ENCODE measurements at places on chromosomes 5 and 9. TPM values are rescaled to one million over a fixed set of nuclear protein-coding genes. Genes with fewer than 3 reads are reported as not detected.

DNA sequence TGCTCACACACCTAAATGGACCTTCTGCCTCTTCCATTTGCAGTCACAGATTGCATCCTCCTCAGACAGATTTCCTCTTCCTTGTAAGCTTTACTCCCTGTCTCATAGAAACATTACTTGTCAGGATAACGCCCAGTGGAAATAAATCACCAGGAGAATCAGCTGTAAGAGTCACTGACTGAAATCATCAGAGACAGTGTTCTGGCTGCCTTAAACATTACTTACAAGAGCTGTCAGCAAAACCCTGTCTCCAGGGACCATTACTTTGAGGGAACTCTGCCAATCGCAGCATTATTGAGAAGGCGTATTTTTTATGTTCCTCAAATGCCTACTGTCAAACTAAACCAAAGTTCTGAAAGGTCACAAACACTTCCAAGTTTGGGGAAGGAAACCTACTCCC, 5.9 kb downstream of the DPYSL3 start:
- peak; percentile 18 for DNase-seq

DNA sequence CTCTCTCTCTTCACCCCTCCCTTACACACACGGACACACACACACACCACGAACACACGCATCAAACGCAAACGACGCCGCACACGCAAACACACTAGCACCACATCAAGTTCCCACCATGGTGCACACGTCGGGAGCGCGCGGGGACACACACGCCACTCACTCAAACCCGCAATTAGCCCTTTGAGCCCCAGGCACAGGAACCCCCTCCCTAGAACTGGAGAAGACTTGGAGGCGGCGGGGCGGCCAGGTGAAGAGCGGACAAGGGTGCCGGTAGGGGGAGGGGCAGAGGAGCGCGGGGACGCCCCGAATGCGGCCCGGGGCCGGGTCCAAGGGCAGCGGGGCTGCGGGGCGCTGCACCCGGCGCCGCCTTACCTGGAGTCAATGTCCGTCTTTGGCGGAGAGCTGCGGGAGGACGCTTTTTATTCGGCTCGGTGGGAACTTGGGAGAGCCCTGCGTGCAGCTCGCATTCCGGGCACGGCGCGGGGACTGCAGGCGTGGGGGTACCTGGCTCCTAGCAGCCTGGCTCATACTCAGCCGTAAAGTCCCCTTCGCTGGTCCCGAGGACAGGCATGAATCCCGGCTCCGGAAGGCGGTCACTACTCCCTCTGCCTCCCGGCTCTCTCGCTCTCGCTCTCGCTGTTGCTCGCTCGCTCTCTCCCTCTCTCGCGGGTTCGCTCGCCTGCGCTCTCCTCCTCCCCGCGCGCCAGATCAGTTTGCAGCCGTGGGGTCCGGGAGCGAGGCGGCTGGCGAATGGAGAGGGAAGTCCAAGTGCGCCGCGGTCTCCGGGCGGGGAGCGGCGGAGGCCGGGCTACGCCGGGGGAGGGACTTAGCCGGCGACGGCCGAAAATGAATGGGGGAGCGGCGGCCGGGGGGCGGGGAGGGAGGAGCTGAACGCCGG, at the start of gene BRINP1:
BRINP1 (minus strand) TSS at position 755 of the 901 bp plus-strand sequence. CDS start 56,080 bp downstream, outside the sequence.
- no peak for DNase-seq

GRCh38 chr9:133347515-133347984, 381 bp downstream of the MED22 start:
- peak; percentile 55 for DNase-seq

DNA sequence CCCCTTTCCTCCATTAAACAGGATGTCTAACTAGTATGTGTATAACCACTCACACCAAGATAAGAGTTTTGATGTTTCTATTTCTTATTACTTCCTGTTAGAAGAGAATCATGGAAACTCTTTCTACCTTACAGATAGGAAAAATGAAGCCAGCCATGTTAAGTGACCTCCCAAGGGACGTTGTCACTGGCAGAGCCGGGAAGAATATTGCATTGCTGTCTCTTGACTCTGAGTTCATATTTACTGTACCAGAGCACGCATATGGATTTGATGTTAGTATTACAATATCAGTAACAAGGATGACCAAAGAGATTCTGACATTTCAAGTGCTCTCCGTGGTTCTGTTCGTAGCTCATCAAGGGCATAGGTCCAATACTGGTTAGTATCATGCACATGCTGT, 12.5 kb upstream of the C5orf63 start:
- no peak for DNase-seq

DNA sequence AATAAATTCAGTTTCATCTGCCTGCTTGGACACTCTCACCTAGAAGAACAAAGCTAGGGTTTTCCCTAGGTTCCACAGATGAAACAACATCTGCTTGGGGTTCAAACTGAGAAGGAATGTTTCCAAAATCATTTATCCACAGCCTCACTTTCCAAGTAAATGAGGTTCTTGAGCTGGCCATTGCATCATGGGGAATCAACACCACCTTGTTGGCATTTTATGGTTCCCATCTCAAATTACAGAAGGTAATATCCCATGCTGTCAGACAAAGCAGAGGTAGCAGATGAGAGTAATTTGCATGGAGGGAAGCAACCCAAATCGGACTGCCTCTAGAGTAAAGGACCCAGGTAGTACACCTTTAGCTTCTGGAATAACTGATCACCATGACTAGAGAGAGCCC, 10.5 kb upstream of the NR4A3 start:
- no peak for DNase-seq

GRCh38 chr9:132748450-132748849, 78.2 kb downstream of the GTF3C4 start:
- no peak for DNase-seq

DNA sequence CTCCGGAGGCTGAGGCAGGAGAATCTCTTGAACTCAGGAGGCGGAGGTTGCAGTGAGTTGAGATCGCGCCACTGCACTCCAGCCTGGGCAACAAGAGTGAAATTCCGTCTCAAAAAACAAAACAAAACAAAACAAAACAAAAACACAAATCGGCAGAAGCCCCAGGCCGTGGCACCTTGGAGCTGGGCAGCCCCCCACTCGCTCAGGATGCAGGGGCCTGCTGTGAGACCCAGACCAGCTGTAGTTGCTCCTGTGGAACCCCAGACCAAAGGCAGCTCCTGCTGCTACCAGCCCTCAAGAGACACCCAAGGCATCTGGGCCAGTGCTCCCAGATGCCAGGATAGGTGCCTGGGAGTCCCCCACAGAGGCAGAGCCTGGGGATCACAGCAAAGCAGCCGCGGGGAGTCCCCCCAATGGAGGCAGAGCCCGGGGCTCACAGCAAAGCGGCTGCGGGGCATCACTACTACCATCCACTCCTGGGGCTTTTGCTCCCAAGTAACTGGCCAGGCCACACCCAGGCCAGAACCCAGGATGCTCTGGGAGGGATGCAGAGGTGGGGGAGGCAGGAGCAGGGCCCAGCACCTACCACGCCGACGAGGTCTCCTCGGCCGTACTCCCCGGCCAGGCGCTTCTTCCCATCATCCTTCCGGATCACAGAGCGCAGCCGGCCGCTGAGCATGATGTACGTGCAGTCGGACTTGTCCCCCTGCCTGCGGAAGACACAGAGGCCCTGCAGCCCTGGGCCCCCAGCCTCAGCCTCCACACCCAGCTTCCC, 37.7 kb upstream of the NSMF start:
- no peak for DNase-seq

- no peak for DNase-seq
These were observed 258.8 kb upstream of the NUDT12 start for GRCh38 chr5:103821361-103821760.

GRCh38 chr9:27421577-27421976, 102.5 kb upstream of the IFNK start:
- no peak for DNase-seq

GRCh38 chr5:174735498-174736330, 11.3 kb downstream of the MSX2 start:
- peak; percentile 73 for DNase-seq

DNA sequence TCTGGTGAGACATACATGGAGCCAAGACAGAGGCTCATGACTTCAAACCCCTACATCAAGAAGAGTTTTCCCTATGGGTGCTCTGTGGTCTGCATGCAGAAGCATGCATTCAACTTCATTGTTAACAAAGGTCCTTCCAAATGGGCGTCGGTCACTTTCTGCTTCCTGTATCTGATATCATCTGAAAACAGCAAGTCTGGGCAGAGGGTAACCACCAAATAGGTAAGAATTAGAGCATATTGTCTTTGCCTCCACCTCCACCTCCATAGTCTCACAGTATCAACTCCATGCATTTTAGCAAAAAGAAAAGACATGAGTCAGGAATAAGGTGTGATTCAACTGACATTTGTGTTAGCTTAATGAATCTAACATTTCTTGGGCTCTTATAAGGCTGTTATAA, 462.9 kb downstream of the DMRT2 start:
- DNase-seq = no peak

DNA sequence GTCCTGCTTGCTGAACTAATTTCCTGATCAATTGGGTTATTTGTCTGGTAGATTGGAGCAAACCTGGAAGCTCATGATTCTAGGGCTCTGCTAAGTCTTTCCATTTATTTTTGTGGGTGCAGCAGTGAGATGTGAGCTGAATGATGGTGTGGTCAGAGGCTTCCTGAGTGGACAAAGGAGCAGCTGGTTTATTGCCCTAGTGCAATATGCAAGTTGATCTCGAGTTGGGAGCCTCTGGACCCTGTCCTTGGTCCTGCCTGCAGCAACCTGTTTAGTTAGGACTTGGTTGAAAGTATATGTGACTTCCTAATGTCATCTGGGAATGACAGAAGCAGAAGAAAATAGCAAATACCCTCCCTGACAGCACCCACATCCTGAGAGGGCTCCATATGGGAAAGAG, 4.2 kb upstream of the UNC5A start:
- no peak for DNase-seq

- DNase-seq = peak; percentile 67
These were observed 3.0 kb downstream of the C8G start for GRCh38 chr9:136947955-136948510.

GRCh38 chr9:3863111-3863528, 337.3 kb upstream of the RFX3 start:
- peak; percentile 94 for DNase-seq

DNA sequence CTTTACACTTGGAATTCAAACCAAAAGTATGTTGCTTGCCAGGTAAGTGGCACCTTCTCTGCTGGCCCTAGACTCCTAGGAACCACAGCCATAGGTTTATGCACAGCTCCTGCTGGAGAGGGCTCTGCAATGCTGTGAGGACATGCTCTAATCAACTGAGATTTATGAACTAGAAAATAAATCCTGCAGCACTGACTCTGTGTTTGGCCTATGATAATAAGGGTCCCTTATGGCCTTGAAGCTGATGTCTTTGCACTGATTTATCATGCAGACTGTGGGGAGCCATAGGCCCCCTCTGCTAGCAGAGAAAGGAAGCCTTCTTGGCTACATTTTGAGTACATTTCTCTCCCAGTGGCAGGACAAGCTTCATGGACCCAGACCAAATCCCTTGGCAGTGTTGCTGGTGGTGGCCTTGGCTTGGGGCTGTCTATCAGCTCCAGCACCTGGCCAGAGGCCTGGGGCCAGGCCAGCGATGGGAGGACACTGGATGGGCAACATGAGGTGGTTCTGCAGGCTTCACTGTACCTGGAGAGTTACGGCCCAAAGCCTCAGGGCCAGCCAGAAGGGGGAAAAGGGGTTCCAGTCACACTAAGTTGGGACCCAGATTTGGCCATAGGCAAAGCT, 178.0 kb downstream of the SEMA6A start:
- DNase-seq = no peak

- DNase-seq = peak; percentile 75
These were observed 134.7 kb upstream of the DMRT1 start for GRCh38 chr9:706606-707459.

DNA sequence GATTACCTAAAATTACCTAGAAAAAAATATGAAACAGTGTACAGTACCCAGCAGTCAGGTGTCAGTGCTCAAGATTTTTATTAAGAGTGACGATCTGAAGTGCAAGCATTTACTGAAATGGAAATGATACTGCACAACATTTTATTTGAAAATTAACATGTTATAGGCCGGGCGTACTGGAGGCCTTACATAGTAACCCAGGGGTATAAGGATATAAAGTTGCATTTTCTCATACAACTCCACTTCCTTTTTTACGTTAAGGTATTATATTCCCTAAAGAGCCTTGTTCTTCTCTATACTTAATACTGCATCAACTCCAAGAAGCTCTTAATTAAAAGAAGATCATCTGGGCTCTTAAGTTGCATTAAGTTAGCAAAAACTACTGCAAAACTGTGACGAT, 3.3 kb downstream of the MAT2B start:
- no peak for DNase-seq

- peak; percentile 91 for DNase-seq
These were observed 1.0 kb upstream of the EFNA5 start for GRCh38 chr5:107671742-107672210.

- DNase-seq = peak; percentile 22
These were observed 1.7 kb downstream of the ASB6 start for GRCh38 chr9:129640086-129640870.

- DNase-seq = no peak
These were observed 2.4 kb upstream of the TRMT10B start for GRCh38 chr9:37751186-37751585.

GRCh38 chr9:89634995-89635742, 30.4 kb downstream of the GADD45G start:
- peak; percentile 66 for DNase-seq

DNA sequence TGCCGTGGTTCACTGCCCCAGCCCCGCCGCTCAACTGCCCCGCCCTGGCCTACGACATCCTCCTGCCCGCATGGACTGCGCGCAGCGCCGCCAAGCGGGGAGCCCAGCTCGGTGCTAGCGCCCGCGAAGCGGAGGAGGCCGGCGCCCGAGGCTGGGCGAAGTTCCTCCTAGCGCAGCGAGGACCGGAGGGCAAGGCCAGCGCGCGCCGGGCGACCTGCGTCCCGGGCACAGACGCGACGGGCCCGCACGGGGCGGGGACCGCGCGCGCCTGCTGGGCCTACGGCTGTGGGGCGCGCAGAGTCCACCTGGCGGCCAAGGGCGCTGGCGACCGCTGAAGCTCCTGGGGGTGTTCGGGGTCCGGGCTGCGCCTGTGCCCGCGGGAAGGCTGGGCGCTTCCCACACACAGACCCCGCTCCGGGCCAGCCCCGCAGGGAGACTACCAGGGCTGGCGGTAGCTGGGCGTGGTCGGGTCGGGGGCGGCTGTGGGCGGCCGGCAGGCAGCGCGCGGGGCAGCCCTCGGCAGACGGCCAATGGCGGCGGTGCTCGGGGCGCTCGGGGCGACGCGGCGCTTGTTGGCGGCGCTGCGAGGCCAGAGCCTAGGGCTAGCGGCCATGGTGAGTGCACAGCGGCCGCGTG, at the start of gene PCBD2:
PCBD2 (plus strand) TSS at position 522 of the 636 bp plus-strand sequence; CDS start at position 531, 9 bp downstream.
- DNase-seq = peak; percentile 96

DNA sequence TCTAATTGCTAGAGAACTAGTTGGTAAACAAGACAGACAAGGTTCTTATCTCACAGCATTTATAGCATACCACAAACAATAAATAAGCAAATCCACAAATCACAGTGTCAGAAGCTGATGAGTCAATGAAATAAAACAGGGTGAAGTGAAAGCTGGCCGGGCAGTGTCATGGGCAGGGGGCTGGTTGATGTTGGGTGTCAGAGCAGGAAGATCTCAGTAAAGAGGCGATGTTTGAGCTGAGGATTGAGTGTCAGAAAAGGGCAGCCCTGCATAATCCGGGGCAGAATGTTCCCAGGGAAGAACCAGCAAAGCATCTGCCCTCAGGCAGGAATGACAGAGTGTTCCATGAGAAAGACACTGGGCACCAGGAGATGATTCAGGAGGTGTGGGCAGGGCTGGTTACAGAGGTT, 183.4 kb downstream of the GOLPH3 start:
- peak; percentile 39 for DNase-seq

The SLC34A1 gene
- not detected for total RNA-seq

The LOX gene
- 59.7 TPM for total RNA-seq

The SHC3 gene
- total RNA-seq = 2.3 TPM

The TTF1 gene
- total RNA-seq = 41.7 TPM

The MYOT gene
- total RNA-seq = not detected

The CXCL14 gene
- total RNA-seq = not detected

The SPAAR gene
- 0.06 TPM for total RNA-seq

The PCA3 gene
- not detected for total RNA-seq

The BTNL8 gene
- total RNA-seq = not detected

The CNTNAP3 gene
- total RNA-seq = 10.2 TPM

Data from Daoy (cell line).